KBM-7 (cell line): ENCODE measurements at places on chromosomes 6 and 20.
A peak's percentile ranks its signal among the peaks of the same experiment; 100 is the strongest.

GRCh38 chr6:113293423-113293740, 563.8 kb upstream of the MARCKS start:
- no peak for DNase-seq

DNA sequence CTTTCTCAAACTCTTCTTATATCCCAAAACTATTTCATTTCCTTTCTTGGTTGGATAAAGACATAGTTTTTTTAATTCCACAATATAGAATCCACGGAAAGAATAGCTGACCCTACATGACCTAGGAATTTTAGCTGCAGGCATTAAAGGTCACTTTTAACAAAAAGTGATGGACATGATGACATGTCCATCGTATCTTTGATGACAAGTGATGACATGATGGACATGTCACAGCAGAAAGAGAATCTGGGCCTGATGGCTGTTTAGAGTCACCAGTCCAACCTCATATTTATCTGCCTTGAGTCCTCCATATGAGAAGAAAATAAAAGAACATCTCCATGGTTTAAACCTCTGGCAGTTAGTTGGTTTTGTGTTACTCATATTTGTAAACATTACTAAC, 106.2 kb downstream of the PLG start:
- no peak for DNase-seq

- DNase-seq: peak; percentile 72
Measured at GRCh38 chr20:32535953-32536823, 48.9 kb downstream of the NOL4L start.

- DNase-seq: no peak
Measured at GRCh38 chr20:36663031-36663430, 17.0 kb upstream of the SLA2 start.

GRCh38 chr6:132003516-132004178, 52.5 kb upstream of the CCN2 start:
- DNase-seq: peak; percentile 2

DNA sequence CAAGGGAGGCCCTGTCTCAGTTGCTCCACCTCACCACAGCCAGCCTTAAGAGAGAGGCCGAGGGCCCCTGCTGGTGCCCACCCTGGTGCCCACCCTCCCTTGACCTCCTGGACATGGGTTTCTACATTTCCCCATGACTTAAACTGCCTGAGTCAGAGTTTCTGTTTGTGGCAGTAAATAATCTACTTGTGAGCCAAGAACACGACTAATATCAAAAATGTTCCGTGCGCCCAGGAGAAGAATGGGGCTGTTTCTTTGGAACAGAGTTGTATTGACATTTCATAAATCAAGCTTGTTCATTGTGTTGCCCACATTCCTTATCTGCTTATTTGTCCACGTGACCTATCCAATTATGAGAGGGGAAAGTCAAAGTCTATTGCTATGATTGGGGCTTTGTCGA, 143.5 kb downstream of the ANKRD60 start:
- DNase-seq: no peak

GRCh38 chr6:32529697-32530430, at the start of gene HLA-DRB5:
Gene HLA-DRB5 (minus strand): TSS chr6:32530287. CDS start chr6:32530224, 63 bp downstream.
- DNase-seq: peak; percentile 26

DNA sequence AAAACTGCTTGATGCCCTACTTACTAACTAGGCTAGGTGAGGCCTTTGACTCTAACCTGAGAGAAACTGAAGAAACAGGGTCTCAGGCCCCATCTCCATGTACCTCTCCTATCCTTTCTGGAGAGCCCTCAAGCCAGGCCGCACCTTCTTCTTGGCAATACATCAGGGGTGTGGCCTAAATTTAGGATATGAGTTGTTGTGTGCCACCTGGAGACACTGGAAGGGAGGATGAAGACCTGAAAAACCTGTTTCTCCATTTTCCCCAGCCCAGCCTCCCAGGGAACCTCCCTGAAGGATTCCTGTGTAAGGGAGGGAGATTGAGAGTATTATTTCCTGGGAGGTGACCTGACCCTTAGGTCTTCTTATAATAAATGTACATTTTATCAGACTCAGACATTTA, 3.1 kb downstream of the LY6G6D start:
- no peak for DNase-seq

DNA sequence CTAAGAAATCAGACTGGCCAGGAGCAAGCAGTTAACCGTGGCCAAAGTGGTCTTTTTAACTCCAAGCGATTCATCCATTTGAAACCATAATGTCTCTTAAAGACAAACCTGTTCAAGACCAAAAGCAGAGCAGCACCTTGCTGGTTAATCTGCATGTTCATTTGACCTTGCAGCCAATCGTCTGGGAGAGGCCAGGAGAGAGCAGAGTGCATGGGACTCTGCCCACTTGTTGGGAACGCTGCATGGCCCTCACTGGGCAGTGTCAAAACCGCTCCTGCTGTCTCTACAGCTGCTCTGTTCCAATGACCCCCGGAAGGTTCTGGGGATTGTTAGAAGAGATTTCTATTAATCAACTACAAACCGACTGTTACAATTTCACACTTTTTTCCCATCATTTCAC, 79.6 kb downstream of the OLIG3 start:
- DNase-seq: no peak

- no peak for DNase-seq
Measured at GRCh38 chr6:112841553-112842329, 494.6 kb downstream of the RFPL4B start.

- no peak for DNase-seq
Measured at GRCh38 chr6:125354649-125355048, 52.9 kb upstream of the HDDC2 start.

- DNase-seq: peak; percentile 17
Measured at GRCh38 chr20:56373942-56374341, 15.2 kb downstream of the FAM210B start.

DNA sequence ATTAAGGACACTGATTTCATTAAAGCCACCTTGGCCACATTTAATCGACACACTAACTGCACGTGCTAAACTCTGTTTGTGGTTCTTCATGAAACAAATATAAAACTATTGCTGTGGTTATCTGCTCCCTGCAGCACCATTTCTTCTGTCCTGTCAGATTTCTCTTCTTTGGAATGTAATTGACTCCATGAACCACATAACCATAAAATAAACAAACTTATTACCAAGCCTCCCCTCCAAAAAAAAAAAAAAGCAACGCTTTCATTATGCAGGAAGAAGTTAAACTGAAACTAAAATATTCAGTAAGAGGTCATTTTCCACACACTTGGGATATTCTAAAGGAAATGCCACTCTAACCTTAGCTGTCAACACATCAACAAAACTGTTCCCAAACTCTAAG, 319.1 kb upstream of the NT5E start:
- DNase-seq: no peak

- no peak for DNase-seq
Measured at GRCh38 chr20:10004900-10005299, 29.9 kb upstream of the ANKEF1 start.
